ENCODE measurements at places on chromosomes 3 and 15.

DNA sequence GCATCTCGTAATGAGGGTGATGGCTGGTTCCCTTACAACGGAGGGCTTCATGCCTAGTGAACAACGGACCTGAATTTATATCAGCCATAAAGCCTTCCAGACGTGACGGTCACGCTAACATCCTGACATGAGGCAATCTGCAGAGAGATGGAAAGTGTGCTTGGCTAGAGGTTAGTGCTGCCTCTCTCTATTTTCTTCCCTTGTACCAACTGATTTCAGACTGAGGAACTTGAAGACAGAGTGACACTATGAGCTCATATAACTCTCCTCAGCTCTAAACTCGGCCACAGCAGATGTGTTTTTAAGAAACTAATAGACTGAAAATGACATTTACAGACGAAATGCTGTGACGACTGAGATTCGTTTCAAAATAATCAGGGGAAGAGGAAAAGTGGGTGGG is 122.4 kb downstream of the XXYLT1 start:
- no peaks in the 10 kb centered on the region for H3K4me1 ChIP-seq
- H3K27me3 ChIP-seq = no peaks in the 10 kb centered on the region
- H3K27ac ChIP-seq = no peak overlapping the region
- DNase-seq = no peak

DNA sequence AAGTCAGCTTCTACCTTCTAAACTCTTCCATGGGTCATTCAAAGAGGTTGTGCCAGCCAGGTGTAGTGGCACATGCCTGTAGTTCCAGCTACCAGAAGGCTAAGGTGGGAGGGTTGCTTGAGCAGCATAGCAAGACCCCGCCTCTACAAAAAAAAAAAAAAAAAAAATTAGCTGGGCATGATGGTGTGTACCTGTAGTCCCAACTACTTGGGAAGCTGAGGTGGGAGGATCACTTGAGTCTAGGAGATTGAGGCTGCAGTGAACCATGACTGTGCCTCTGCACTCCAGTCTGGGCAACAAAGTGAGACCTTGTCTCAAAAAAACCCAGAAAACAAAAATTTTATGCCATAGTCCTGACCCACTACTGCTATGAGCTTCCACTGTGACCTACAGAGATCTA is 126.8 kb downstream of the MDFIC2 start:
- H3K27me3 ChIP-seq = no peaks in the 10 kb centered on the region
- H3K4me3 ChIP-seq = no peak overlapping the region
- no peaks in the 10 kb centered on the region for H3K36me3 ChIP-seq
- no peak overlapping the region for H3K27ac ChIP-seq
- no peaks in the 10 kb centered on the region for H3K4me1 ChIP-seq

- no peaks in the 10 kb centered on the region for H3K27me3 ChIP-seq
- H3K27ac ChIP-seq = no peak overlapping the region
- no peak overlapping the region for H3K4me3 ChIP-seq
- H3K4me1 ChIP-seq = no peaks in the 10 kb centered on the region
- DNase-seq = no peak
- no peaks in the 10 kb centered on the region for H3K36me3 ChIP-seq
These were observed 153.9 kb upstream of the PPP2R3A start for GRCh38 chr3:135811651-135812050.

- no peaks in the 10 kb centered on the region for H3K4me1 ChIP-seq
- H3K27ac ChIP-seq = no peak overlapping the region
- no peaks in the 10 kb centered on the region for H3K27me3 ChIP-seq
- no peak overlapping the region for H3K4me3 ChIP-seq
- no peaks in the 10 kb centered on the region for H3K36me3 ChIP-seq
- DNase-seq = no peak
These were observed 36.6 kb downstream of the RFX7 start for GRCh38 chr15:56207092-56207491.

GRCh38 chr3:179512378-179512777 is 50.3 kb upstream of the ACTL6A start:
- H3K36me3 ChIP-seq = no peaks in the 10 kb centered on the region
- H3K27ac ChIP-seq = no peak overlapping the region
- no peak overlapping the region for H3K4me3 ChIP-seq
- no peak for DNase-seq
- H3K4me1 ChIP-seq = no peaks in the 10 kb centered on the region

Measured in breast epithelium (tissue), 4 donors.